ENCODE measurements at places on chromosomes 3 and 15.

- DNase-seq, result no peak
Observed at GRCh38 chr3:174192471-174192870, 666.7 kb upstream of the NAALADL2 start.

- no peak for DNase-seq
Observed at GRCh38 chr15:41231422-41232226, 556 bp downstream of the CHP1 start.

- DNase-seq, result no peak
Observed at GRCh38 chr15:87224404-87224803, 1032.1 kb downstream of the NTRK3 start.

DNA sequence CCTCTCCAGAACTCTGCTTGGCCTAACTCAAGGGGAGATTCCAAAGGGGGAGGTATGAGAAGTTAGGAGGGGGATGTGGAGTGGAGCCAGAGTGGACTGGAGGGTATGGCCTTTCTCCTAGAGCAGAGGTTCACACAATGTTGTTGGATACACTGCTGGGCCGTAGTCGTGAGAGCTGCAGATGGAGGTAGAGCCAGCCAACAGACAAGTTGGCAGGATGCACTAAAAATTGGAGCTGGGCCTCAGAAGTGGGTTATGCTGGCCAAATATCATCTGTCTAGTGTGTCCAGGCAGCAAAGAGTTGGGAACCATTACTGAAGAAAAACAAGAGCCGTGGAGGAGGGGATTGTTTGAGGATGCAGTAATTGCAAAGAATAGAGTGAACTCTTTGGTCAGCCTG, 27.7 kb upstream of the LRRFIP2 start:
- no peak for DNase-seq

DNA sequence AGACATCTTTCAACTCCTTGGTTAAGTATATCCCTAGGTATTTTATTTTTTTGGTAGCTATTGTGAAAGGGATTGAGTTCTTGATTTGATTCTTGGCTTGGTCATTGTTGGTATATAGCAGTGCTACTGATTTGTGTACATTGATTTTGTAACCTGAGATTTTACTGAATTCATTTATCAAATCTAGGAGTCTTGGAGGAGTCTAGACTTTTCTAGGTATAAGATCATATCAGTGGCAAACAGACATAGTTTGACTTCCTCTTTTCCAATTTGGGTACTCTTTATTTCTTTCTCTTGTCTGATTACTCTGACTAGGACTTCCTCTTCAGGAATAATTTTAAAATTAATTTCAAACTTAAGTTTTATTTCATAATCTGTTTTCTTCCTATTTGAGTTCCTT, 125.2 kb downstream of the OCA2 start:
- no peak for DNase-seq

- DNase-seq, result no peak
Observed at GRCh38 chr15:66066005-66066404, 187.5 kb downstream of the MEGF11 start.

DNA sequence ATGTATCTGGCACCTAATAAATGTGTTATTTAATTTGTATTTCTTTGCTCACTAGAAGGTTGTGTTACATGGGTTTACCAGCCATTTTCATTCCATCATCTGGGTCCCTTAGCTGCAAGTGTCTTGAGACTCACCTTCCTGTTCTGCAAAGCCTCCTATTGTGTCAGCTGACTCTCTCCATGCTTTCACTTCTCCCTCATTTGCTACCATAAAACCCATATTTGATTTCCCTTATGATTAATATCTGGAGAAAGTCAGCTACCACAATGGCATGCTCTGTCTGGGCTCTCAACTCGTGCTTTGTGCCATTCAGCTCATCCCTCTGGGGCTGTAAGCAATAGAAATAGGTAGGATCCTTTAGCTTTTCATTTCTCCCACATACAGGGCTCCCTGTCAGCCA, 79.5 kb upstream of the EIF1B start:
- DNase-seq, result no peak

- DNase-seq, result no peak
Observed at GRCh38 chr15:35141743-35142471, 56.8 kb upstream of the NANOGP8 start.

GRCh38 chr3:117485841-117486240, 776.3 kb downstream of the TUSC7 start:
- DNase-seq, result no peak

DNA sequence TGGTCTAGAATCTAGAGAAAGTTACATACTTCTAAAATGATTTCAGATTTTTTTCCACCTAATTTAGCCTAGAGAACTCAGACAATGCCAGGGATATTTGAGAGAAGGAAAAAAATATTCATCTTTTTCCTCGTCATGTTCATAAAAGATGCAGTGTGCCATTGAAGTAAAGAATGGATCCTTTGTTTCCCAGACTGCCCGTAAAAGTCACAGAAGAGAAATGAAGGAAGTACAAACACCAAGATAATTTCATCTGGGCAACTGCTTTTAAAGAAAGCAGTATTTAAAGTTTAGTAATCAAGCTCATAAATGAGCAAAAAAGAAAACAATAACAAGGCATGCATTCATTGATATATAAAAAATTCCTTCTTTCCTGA, 47.2 kb downstream of the TTC23 start:
- no peak for DNase-seq

DNA sequence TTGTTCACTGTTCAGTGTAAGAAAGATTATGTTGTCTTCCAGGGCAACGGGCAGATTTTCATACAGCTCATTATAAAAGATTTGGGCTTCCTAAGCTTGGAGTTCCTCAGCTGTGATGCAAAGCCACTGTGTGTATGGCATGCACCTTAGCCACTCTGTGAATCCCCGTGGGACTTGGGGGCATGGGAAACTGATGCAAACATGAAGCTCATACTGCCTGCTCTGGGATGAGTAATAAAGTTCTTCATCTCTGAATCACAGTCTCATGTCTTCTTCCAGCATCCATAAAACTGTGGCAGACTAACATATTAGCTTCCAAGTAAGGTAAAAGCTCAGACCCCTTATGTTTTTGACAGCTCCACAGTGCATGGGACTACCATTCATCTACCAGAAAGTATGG, 154.3 kb upstream of the RORA start:
- no peak for DNase-seq

GRCh38 chr3:178435575-178435974, 100.7 kb upstream of the KCNMB2 start:
- DNase-seq, result no peak

GRCh38 chr3:142279965-142280590, 54.7 kb upstream of the GK5 start:
- peak; percentile 62 for DNase-seq

- no peak for DNase-seq
Observed at GRCh38 chr3:21750831-21751391, at the start of gene ZNF385D. ZNF385D (minus strand) TSS chr3:21751210; CDS start chr3:21750916, 294 bp downstream.

DNA sequence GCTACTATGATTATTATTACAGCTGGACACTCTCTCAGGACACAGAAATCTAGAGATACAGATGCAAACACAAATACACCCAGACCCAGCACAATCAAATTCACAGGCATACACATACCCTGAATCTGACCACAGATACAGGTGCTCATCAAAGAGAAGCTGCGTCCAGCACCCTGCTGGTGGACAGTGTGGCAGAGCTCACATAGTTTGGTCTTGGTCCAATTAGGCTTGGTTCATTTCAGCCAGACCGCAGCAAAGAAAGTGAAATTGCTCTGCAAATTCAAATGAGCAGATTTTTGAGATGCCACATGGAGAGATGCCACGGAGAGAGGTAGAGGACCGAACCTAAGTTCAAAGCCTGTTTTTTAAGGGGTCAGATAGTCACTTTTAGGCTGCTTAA, 55.6 kb downstream of the ANAPC13 start:
- DNase-seq, result no peak

Measured in BE2C (cell line).